ENCODE measurements at places on chromosomes 5 and 9.

- DNase-seq = no peak
These were observed 118.4 kb downstream of the PAM start for GRCh38 chr5:102873379-102873932.

- DNase-seq = no peak
These were observed 86.6 kb downstream of the ZNF608 start for GRCh38 chr5:124659798-124660197.

DNA sequence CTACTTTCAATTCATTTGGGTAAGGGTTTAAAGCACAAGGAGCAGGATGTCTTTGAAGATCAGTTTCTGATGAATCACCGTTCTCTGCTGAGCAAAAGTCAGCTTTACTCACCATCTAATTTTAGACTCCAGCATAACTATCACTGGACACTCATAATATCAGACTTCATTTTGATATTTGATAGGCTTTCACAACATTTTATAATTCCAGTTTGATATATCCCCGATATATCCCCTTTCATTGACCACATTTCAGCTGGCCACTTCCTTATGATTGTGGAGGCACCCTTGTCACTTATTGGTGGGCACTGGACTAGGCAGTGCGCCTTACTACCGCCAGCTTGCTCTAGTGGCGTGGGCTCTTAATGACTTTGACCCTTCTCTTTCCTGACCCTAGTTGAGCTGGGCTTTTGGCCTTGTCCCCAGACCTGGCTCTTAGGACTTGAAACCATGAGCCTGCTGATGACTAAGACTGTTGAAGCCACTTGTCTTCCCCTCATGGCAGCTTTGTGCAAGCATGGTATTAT is 46.8 kb downstream of the CYSTM1 start:
- DNase-seq = no peak

DNA sequence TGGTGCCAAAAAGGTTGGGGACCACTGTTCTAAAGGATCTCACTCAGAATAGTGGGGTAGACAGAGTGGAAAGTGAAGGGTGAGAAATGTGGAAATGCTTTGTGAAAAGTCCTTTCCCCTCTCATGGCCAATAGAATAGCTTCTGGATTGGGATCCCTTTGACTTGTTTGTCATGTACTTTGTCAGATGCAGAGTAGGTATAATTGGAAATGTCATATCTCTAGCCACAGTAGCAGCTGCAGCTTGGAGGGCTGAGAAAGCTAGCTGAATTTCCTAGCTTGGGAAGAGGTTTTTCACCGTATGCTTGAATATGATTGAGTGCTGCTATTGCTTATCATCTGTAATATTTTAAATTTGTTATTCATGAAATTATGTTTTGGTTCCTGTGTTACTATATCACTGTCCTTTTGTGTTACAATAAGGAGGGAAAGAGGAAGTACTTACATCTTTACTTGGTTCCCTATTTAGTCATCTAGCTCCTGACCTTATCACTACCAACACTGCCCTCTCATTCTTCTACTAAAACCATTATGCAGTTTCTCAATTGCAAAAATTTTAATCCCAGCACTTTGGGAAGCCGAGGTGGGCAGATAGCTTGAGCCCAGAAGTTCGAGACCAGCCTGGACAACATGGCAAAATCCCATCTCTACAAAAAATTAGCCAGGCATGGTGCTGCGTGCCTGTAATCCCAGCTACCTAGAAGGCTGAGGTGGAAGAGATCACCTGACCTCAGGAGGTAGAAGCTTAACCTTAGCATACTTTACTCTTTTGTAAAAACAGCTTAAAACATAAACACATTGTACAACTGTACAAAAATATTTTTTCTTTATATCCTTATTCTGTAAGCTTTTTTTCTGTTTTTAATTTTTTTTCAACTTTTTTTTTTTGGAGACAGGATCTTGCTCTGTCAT is 12.4 kb downstream of the SLC30A5 start:
- no peak for DNase-seq

GRCh38 chr5:38341056-38341455 is 82.7 kb downstream of the EGFLAM start:
- DNase-seq = no peak

GRCh38 chr9:2489838-2490314 is 131.7 kb upstream of the VLDLR start:
- DNase-seq = no peak

DNA sequence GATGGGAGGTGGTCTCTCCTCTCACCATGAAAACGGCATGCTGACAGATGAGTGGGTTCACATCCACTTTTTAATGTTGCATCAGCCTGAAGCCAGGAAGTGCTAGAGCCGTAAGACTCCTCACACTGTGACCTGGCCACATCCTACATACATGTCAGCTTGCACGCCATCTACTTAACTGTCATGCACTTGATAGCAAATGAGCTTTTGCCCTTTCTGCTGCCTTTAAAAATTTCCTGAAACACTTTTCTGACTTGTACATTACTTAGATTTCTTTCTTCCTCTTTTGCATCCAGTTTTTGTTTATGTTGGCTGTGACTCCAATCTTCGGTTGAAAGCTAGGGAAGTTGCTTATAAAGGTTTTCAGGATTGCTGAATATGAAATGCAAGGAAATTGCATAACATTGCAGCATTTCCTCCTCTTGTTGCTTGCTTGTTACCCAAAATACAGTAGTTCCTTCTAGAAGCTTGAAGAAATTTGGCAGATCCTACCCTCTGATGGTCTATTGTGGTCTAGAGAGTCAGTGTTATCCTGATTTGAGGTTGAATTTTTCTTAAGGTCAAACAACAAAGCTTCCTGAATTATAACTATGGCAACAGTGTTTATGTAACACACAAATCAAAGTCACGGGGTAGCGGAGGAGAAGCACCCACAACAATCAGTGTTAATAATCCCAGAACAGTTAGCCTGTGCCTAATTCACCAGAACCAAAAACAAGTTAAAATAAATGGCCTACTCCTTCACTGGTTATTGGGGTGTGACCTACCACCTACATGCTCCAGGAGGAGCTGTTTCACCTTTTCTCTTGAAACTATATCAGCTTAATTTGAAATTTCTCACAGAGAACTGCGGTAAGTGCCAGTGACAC is 232.5 kb downstream of the ARHGAP26 start:
- DNase-seq = no peak

- DNase-seq = no peak
These were observed 48.1 kb upstream of the SH3PXD2B start for GRCh38 chr5:172502410-172502809.

DNA sequence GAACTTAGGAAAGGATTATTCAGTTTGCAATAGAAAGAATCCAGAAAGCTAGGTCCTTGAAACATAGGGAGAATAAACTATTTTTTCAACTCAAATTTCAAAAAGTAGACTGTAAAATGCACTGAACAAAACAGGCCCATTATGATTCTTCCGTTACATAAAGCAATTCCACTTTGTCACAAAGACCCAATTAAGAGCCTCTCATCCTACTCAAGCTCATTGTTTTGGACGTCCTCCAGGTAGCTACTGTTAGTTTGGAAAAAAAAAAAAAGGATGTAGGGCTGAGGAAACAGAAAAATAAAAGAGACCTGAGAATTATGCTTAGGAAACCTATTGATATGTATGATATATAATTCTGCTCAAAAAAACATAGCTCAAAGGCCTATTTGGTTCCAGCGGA is 74.0 kb downstream of the DIRAS2 start:
- DNase-seq = no peak

GRCh38 chr5:67102708-67103107 is 93.9 kb downstream of the CD180 start:
- no peak for DNase-seq

GRCh38 chr5:142935014-142935413 is 164.8 kb downstream of the ARHGAP26 start:
- DNase-seq = no peak

DNA sequence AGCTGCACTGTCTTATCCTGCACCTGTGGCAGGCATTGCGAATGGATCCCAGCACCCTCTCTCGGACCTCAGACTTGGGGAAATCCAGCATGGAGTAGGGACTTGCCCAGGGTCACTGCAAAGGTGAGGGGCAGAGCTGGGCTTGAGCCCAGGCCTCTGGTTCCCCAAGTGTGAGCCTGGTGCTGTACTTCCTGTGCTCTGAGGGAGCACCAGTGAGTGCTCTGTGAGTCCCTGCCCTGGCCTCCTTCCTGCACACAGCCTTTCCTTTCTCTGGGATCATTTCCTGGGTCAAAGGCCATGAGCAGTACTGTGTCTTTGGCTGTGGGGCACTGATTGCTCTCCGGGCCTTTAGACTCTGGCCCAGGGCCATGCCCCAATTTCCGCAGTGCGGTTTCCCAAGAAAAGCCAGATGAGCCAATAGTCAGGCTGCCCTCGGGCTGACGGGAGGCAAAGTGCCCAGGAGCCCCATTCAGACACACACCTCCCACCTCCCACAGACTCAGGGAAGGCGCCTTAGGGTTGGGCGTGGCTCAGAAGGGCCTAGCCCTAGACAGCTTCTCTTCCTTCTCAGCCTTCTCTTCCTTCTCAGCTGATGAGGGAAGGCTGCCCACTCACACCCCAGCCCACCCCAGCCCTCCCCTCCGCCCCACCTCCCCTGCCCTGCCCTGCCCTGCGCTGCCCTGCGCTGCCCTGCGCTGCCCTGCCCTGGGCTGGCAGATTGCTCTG is 23.3 kb upstream of the TRIM14 start:
- DNase-seq = no peak

DNA sequence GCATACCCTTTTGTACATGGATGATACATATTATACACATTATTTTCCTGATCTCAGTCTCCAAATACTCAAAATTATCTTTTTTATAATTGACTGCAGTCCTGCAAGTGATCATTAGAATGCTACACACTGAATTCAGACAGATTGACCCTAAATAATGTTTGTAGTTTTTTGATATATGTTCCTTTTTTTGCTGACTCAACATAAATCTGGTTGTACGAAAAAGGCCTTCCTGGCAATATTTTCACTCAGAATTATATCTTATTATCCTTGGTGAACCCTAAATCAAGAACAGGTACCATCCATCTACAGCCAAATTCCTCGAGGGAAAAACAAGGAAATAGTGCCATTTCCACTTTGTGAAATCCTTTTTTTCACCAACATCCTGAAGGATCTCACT is 105.6 kb upstream of the RASGRF2 start:
- DNase-seq = no peak

DNA sequence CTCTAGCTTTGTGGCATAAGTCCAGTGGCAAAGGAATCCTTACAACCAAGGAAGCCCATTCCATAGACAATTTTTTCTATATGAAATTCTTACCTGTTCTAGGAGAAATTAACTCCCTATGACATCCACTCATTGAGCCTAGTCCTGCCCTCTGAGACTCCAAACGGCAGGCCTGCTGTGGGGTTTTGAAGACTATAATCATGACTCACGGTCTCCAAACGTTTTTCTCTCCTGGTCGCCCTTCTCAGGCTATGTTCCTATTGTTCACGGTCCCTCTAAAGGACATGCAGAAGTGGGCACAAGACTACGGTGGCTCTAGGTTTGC is 611 bp downstream of the EXOSC3 start:
- no peak for DNase-seq

- no peak for DNase-seq
These were observed 60.6 kb downstream of the CYFIP2 start for GRCh38 chr5:157326440-157327005.

DNA sequence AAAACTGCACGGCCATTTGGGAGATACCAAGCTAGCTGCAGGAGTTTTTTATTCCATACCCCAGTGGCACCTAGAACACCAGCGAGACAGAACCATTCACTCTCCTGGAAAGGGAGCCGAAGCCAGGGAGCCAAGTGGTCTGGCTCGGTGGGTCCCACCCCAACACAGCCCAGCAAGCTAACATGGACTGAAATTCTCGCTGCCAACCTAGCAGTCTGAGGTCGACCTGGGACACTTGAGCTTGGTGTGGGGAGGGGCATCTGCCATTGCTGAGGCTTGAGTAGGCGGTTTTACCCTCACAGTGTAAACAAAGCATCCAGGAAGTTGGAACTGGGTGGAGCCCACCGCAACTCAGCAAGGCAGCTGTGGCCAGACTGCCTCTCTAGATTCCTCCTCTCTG is 108.9 kb upstream of the CHD1 start:
- no peak for DNase-seq

DNA sequence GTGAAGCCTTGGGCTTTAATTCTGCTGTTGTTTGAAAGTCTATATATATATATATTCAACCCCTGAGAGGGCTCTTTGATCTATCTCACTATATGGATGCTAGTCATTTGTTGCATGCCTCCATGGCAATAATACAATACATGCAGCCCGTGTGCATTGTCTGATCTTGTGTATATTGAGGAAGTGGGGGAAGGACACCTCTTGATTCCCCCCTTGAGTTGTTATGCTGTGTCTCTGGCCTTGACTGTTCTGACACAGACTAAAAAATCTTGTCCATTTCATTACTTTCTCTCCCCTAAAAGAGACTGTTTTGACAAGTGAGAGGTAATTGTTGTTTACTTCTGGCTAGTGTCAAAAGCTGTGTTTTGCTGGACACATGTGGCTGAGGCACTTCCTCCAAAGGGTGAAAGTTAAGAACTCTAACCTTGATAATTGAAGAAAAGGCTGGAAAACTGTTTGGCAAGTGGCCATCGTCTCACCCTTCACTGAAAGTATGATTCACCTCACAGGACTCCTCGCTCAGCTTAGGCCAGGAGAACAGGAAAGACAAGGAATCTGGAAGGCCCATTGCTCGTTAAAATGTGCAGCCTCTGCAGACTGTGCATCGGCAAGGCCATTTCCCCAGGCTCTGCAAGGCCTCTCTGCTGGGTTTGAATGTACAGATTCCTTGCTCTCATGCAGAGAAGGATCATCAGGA is 304.0 kb downstream of the PRELID2 start:
- DNase-seq = no peak

- DNase-seq = no peak
These were observed 63.4 kb downstream of the GOLM1 start for GRCh38 chr9:86035827-86036440.

- DNase-seq = no peak
These were observed 35.0 kb downstream of the NACC2 start for GRCh38 chr9:136059851-136060670.

Data from stimulated activated CD4-positive, alpha-beta T cell treated with anti-CD3 and anti-CD28 coated beads, TNF-alpha, amount 100 ng/mL, for 1 hour (primary cell).